ENCODE measurements at places on chromosomes 6 and 20.

GRCh38 chr6:122753000-122753687 is 26.4 kb upstream of the FABP7 start:
- no peak for DNase-seq

DNA sequence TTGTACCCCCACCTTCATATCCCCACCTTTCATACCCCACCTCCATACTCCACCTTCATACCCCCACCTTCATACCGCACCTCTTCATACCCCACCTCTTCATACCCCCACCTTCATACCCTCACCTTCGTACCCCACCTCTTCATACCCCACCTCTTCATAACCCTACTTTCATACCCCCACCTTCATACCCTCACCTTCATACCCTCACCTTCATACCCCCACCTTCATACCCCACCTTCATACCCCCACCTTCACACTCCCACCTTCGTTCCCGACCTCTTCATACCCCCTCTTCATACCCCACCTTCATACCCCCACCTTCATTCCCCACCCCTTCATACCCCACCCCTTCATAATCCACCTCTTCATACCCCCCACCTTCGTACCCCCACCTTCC is 92.9 kb upstream of the NAA20 start:
- no peak for DNase-seq

DNA sequence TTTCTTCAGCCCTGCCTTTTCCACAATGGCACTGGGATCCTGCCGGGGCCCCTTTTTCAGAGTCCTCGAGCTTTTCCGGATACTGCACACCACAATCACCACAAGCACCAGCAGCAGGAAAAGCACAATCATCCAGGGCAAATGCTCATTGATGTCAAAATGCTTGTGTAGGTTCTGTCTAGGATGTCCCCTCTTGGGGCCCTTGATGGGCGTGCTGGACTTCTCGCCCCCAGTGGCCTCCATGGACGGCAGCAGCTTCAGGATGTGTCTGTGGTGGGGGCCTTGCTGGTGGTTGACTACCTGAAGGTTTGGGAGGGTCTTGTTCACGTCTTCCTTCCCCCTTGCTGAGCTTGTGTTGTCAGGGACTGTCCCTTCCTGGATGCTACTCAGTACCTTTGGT is 25.7 kb downstream of the TNFRSF21 start:
- no peak for DNase-seq

DNA sequence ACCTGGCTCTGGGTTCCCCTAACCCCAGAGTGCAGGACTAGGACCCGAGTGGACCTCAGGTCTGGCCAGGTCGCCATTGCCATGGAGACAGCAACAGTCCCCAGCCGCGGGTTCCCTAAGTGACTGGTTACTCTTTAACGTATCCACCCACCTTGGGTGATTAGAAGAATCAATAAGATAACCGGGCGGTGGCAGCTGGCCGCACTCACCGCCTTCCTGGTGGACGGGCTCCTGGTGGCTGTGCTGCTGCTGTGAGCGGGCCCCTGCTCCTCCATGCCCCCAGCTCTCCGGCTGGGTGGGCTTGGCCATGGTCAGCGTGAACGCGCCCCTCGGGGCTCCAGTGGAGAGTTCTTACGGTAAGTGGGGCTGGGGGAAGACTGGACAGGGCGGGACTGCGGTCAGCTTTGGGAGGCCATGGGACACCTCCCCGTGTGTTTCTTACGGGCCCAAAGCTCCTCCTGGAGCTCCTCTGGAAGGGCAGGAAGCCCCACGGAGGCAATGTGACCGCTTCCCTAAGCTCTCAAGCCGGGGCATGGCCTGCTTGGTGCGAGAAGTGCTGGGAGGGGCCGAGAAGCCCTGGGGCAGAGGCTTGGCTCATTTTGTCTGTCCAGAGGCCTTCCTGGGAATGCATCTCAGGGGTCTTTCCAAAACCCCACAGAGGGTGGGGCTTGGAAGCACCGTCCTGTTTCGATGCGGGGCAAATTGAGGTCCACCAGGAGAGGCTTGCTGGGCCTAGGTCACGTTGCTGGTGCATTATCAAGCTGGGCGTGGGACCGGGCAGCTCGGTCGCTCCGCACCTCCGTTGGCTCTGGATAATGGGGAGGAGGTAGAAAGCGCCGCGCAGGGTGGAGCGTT is at the start of gene HNF4A:
TSS of gene HNF4A (plus strand) at position 202 of the 855 bp plus-strand sequence. CDS start at position 308, 106 bp downstream.
- DNase-seq, result no peak

GRCh38 chr6:36599791-36600209 is 5.6 kb downstream of the SRSF3 start:
- DNase-seq, result no peak

- no peak for DNase-seq
Observed at GRCh38 chr20:33175123-33175522, 7.2 kb downstream of the BPIFA2 start.

DNA sequence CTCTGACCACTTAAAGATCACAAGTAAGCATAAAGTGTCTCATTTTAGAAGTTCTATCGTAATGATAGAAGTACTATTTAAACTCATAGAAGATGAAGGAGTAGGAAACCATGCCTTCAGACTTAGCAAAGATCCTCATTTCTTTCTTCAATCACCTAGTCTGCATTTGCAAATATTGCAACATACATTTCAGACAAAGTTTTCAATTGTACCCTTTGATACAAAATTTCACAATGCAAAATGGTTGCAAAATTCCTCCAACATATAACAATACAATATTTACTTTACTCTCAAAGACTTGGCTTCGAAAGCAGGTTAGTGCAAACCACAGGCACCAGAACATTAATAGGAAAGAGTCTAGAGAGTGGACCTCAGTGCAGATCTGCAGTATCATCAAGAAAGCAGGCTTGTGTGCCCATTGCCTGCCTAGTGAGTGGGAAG is 16.1 kb upstream of the ROS1 start:
- DNase-seq, result no peak

GRCh38 chr6:14906621-14907020 is 339.2 kb upstream of the JARID2 start:
- DNase-seq, result no peak

DNA sequence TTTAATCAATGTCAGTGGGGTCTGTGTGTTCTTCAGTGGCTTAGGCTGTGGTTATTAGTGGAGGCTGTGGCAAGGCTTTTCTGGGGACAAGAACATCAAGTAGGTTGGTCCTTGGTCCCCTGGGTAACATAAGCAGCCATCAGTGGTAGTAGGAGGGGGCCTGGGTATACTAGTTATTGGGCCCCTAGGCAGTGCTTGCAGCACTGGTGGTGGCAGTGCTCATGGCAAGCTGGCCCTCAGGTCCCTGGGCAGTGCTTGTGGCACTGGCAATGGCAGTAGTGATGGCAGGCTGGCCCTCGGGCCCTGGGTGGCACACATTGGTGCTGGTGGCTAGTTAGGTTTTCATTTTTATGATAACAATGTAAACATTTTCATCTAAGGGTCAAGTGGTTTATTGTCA is 32.5 kb upstream of the MAS1 start:
- DNase-seq, result no peak

DNA sequence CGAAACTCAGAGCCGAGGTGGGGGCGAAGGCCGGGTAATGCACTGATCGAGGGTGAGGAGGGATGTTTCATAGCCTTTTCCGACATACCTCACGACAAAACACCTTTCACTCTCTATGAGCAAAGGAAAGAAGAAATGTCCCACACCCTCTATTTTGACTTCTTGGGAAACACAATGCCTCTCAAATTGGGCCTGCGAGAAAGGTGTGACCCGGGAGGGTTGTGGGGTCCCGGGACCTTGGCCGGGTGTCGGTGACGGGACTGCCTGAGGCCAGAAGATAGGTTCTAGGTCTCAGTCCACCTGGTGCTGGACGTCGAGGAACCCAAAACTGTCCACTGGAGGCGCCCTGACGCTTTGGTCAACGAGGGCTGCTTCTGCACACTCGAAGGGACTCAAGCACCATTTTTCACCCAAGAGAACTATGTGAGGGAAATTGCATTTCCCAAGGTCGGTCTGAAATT is 41.1 kb upstream of the OSTM1 start:
- peak; percentile 27 for DNase-seq

GRCh38 chr6:153872946-153873345 is 166.1 kb upstream of the OPRM1 start:
- DNase-seq, result no peak

DNA sequence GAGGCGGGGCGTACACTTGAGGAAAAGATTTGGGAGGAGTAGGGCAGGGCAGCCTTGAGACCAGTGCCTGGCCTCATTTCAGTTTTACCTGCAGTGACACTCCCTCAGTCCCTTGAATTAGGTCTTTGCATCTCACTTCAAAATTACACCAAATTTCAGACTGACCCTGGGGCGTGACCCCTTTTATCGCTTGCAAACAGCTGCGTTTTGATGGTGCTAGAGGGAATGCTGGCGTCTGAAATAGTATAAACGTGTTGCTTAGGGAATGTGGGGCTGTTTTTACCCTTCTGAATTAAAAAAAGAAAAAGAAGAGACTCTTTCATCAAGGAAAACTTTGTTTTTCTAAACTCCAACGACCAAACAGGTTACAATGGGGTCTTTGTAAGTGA is 21.0 kb downstream of the COL9A1 start:
- no peak for DNase-seq

DNA sequence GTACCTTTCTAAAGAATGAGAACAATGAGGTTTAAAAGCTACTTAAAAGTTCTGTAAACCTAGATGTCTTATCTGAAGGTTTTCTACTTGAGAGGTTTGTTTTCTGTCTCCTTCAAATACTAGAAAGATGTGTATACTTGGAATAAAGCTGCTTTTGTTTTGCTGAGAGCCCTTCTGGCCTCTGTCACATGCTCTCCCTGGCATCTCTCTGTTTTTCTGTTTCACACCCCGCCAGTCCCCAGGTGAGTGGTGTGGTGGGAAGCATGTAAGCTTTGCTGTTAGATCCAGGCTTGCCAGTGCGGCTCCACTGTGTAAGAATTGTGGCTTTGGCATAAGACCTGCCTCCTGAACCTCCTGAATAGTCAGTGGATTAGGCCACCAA is 56.8 kb downstream of the SNX9 start:
- DNase-seq, result no peak

DNA sequence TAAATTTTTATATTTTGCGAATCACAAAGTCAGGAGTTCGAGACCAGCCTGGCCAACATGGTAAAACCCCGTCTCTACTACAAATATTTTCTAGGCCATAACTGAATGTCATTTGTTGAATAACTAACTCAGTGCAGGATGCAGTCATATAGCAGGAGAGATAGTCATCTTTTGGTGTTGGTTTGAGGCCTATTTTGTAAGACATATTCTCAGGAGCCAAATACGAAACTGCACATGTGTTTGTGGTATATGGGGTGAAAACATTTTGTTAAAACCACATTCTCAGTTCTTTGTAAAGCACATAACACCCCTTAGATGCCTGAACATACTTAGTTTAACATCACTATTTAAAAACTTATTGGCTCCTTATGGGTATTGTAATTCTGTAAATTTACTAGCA is 4.7 kb upstream of the ENPP5 start:
- no peak for DNase-seq

DNA sequence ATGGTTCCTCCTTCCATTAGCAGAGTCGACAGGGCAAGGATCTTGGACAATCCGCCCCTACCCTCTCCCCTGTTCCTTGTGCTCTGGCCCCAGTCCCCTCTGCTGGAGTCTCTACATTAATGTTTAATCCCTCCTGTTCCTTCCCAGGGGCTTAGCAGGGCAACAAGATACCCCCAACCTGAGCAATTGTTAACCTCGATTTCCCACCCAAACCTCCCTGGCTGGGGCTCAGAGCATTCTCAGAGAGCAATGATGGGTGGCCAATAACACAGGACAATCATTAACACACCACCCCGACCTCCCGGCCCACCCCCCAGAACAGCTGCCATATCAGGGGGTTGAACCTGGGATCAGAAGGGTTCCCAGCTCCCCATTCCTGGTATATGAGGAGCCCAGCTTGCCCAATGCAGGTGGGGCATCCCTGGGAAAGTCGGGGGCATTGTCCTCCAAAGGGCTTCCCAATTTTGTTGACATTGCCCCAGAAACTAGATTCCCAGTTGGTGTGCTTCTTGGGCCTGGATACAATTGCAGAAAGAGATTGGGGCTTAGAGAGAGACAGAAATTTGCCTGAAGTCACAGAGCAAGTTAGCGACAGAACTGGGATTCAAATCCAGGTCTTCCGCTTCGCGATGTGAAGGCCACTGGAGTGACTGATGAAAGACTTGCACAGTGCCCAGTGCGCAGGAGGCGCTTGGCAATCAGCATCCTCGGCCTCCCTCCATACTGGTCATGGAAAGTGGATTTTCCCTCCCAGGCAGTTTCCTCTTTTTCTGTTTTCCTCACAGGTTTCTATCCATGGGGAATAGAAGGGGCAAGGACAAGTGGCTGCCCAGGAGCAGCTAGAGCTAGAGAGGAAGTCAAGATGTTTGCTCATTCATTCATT is 59.6 kb upstream of the TTPAL start:
- no peak for DNase-seq

- DNase-seq, result no peak
Observed at GRCh38 chr6:1463275-1463674, 73.9 kb downstream of the FOXF2 start.

- DNase-seq, result no peak
Observed at GRCh38 chr20:717271-717670, 41.7 kb upstream of the SCRT2 start.
